ENCODE measurements at places on chromosomes 4 and X. TPM values are rescaled to one million over a fixed set of nuclear protein-coding genes. Genes with fewer than 3 reads are reported as not detected.

The SYTL4 gene
- total RNA-seq, result not detected

The KLB gene
- not detected for total RNA-seq

GRCh38 chrX:72268597-72269365 is 8.3 kb downstream of the RPS4X start:
- peaks cover 44% of the 10 kb centered on the region for H3K36me3 ChIP-seq
- peaks cover 6% of the 10 kb centered on the region for H3K4me1 ChIP-seq
- H3K27me3 ChIP-seq, result no peaks in the 10 kb centered on the region
- no peak for DNase-seq
- no peak overlapping the region for H3K27ac ChIP-seq
- no peak overlapping the region for H3K4me3 ChIP-seq

The TLL1 gene
- not detected for total RNA-seq

DNA sequence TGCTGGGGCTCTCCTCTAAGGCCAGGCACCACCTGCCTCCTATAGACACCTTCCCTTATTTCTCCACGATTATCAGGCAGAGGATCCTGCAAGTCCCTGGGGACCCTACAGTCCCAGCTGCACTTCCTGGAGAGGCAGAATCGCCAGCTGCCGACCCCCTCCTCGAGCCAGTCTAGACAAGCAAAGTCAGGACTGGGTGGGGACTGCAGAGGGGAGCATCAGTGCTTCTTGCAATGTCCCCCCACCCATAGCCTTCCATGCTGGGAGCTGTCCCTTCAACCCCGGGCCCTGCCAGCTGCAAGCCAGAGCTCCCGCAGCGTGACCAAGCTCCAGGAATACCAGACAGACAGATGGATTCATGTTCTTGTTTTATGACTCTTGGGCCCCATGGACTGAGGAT is 1.4 kb upstream of the CRMP1 start:
- no peak for DNase-seq
- no peak overlapping the region for H3K27ac ChIP-seq
- no peaks in the 10 kb centered on the region for H3K4me1 ChIP-seq
- H3K4me3 ChIP-seq, result no peak overlapping the region

The GPC4 gene
- not detected for total RNA-seq

DNA sequence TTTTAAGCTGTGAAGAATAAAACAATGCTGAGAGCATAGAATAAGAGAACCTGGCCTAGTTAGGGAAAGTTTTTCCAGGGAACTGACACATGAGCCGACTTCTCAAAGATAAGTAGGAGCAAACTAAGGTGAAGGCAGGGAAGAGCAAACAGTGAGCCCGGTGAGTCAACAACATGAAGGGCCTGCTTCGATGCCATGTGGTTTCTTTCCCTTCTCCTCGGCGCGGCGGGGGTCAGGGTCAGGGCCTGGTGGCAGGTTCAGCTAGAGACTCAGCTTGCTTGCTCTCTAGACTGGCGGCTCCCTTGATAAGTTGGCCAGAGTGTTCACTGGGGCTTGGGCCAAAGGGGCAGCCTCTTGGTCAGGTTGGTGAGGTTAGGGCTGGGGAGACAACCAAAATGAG is 81.1 kb downstream of the DLG3 start:
- no peak for DNase-seq
- H3K4me3 ChIP-seq, result no peak overlapping the region
- H3K4me1 ChIP-seq, result no peaks in the 10 kb centered on the region
- no peaks in the 10 kb centered on the region for H3K36me3 ChIP-seq
- H3K27ac ChIP-seq, result no peak overlapping the region
